ENCODE measurements at places on chromosomes 4 and X. TPM values are rescaled to one million over a fixed set of nuclear protein-coding genes. Genes with fewer than 3 reads are reported as not detected.

- no peak overlapping the region for H3K27ac ChIP-seq
- H3K4me3 ChIP-seq: no peak overlapping the region
- no peaks in the 10 kb centered on the region for H3K36me3 ChIP-seq
- no peak for DNase-seq
- H3K4me1 ChIP-seq: peaks cover 5% of the 10 kb centered on the region
Observed at GRCh38 chrX:75748431-75748830, 36.6 kb downstream of the MAGEE2 start.

The ZNF280C gene
- 5.2 TPM for total RNA-seq

GRCh38 chr4:6527259-6527658 lies 47.7 kb upstream of the MAN2B2 start:
- no peaks in the 10 kb centered on the region for H3K36me3 ChIP-seq
- H3K4me3 ChIP-seq: no peak overlapping the region
- no peak for DNase-seq
- peaks cover 22% of the 10 kb centered on the region for H3K27me3 ChIP-seq

GRCh38 chrX:53458082-53458481 lies 23.9 kb upstream of the HSD17B10 start:
- H3K36me3 ChIP-seq: no peaks in the 10 kb centered on the region
- no peak for DNase-seq
- no peaks in the 10 kb centered on the region for H3K4me1 ChIP-seq
- H3K27ac ChIP-seq: no peak overlapping the region
- no peaks in the 10 kb centered on the region for H3K27me3 ChIP-seq
- no peak overlapping the region for H3K4me3 ChIP-seq

- H3K27ac ChIP-seq: no peak overlapping the region
- no peaks in the 10 kb centered on the region for H3K4me1 ChIP-seq
- no peaks in the 10 kb centered on the region for H3K36me3 ChIP-seq
- H3K4me3 ChIP-seq: no peak overlapping the region
Observed at GRCh38 chr4:154120690-154121345, 331.9 kb upstream of the SFRP2 start.

DNA sequence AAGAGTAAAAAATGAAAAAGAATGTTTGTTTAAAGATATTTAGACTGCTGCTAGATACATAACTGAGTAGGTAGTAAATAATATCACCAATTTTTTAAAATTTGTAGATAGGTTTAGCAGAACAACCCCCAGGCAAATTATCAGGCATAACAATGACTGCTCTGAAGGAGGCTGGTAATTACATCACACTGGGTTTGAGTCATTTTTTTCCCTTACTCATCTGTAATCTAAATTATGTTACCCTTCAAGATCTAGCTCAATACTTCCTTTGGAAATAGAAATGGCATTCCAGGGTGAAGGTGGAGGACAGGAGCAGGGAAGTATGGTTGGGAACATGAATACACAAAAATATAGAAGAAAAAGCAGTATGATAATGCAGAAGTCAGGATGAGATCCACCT lies 431.6 kb upstream of the MAOA start:
- no peak for DNase-seq
- H3K27ac ChIP-seq: no peak overlapping the region
- H3K36me3 ChIP-seq: no peaks in the 10 kb centered on the region
- H3K4me1 ChIP-seq: no peaks in the 10 kb centered on the region

DNA sequence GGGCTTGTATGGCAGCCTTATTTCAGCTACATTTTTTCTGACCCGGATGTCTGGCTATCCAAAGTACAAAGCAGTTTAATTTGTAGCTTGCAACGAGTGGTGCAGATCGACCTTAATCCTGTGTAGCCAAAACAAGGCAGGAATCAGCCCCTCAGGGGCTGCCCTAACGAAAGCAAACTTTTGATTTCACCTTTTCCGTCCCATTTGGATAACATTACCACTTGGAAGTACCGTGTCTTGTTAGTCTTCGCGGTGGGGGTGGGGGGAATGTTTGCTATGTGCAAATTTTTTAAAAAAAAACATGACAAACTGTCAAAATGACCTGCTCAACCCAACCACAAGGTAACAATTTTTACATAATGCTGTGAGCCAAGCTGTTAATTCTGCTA lies 766 bp upstream of the DNAJB14 start:
- no peaks in the 10 kb centered on the region for H3K27me3 ChIP-seq
- peak overlapping the region; percentile 98 for H3K4me3 ChIP-seq
- H3K27ac ChIP-seq: no peak overlapping the region
- peaks cover 35% of the 10 kb centered on the region for H3K4me1 ChIP-seq

The SMIM43 gene
- total RNA-seq: not detected

DNA sequence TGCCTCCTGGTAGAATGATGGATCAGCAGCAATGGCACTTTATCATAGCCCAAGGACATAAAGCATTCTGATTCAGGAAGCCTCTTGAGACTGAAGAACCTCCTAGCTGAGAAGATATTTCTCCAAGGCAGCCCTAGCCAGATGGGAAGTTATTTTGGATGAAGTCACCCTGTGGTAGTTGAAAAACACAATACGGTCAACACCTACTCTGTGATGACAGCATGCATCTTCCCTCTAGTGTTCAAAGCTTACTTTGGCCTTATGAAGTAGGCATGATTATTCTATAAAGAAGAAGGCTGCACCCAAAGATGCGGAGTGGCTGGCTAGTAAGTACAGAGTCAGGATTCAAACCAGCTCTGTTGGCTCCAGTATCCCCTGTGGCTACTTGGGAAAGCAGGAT lies 47.9 kb downstream of the TLR10 start:
- H3K4me1 ChIP-seq: peaks cover 5% of the 10 kb centered on the region
- H3K27me3 ChIP-seq: peaks cover 5% of the 10 kb centered on the region
- H3K27ac ChIP-seq: no peak overlapping the region
- H3K4me3 ChIP-seq: no peak overlapping the region
- no peak for DNase-seq
- peaks cover 3% of the 10 kb centered on the region for H3K36me3 ChIP-seq

DNA sequence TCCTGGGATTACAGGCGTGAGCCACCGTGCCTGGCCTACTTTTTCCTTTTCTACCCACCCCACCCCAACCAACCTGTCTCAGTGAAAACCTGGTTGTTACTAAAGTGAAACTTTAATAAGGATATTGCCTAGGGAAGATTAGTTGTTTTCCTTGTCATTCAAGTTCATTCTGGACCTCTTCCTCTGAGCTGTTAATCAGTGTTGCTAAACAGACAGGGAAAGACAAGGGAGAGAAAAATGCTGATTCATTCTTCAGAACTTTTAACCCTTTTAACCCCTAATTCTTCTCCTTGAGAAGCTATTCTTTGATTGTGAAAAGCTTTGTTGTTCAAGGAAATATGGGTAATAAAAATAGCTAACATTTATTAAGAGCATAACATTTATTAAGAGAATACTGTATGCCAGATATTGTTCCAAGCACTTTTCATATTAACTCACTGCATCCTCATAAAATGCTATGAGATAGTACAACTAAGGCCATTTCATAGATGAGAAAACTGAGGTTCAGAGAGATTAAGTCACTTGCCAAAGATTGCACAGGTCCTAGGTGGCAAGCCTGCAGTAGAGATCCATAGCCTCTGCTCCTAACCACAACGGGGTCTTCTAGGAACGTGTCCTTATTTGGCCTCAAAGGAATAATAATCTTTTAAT lies 34.8 kb downstream of the OSTC start:
- H3K36me3 ChIP-seq: peaks cover 2% of the 10 kb centered on the region
- no peak overlapping the region for H3K27ac ChIP-seq
- no peak for DNase-seq
- no peak overlapping the region for H3K4me3 ChIP-seq

GRCh38 chr4:176845636-176846035 lies 52.9 kb upstream of the VEGFC start:
- DNase-seq: no peak
- no peaks in the 10 kb centered on the region for H3K4me1 ChIP-seq
- H3K27me3 ChIP-seq: no peaks in the 10 kb centered on the region
- no peaks in the 10 kb centered on the region for H3K36me3 ChIP-seq
- no peak overlapping the region for H3K4me3 ChIP-seq

- peaks cover 17% of the 10 kb centered on the region for H3K27me3 ChIP-seq
- H3K27ac ChIP-seq: no peak overlapping the region
- no peak for DNase-seq
Observed at GRCh38 chr4:145437466-145437865, 44.2 kb upstream of the SMAD1 start.

- no peak for DNase-seq
- no peaks in the 10 kb centered on the region for H3K36me3 ChIP-seq
Observed at GRCh38 chr4:181004056-181004455, 1239.1 kb upstream of the TENM3 start.

DNA sequence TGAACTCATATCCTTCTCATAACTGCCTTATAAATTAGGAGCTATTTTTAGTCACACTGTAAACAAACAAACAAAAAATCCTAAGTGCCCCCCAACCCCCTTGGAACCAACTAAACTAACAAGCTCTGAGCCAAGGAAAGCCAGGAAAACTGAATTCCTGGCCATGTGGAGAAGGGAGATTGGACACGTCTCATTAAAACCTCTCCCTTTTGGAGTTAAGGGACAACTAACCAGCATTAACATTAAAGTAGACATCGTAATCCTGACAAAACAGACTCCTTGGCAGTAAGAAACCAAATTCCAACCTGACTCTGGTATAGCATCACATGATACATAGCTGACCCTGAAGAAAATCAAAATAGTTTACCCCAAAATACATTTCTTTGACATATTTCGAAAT lies 937.1 kb upstream of the GRIA3 start:
- no peak overlapping the region for H3K4me3 ChIP-seq
- H3K27ac ChIP-seq: no peak overlapping the region
- H3K4me1 ChIP-seq: no peaks in the 10 kb centered on the region
- no peak for DNase-seq
- no peaks in the 10 kb centered on the region for H3K27me3 ChIP-seq

Data from T-helper 17 cell (primary cell).